Left colon (tissue), 2 donors: ENCODE measurements at places on chromosomes 7 and 10. TPM values are rescaled to one million over a fixed set of nuclear protein-coding genes. Genes with fewer than 3 reads are reported as not detected.

The CHCHD2 gene
- total RNA-seq: 314 TPM

The RGS10 gene
- total RNA-seq: 28.9 TPM

The CLIP2 gene
- 83.6 TPM for total RNA-seq

DNA sequence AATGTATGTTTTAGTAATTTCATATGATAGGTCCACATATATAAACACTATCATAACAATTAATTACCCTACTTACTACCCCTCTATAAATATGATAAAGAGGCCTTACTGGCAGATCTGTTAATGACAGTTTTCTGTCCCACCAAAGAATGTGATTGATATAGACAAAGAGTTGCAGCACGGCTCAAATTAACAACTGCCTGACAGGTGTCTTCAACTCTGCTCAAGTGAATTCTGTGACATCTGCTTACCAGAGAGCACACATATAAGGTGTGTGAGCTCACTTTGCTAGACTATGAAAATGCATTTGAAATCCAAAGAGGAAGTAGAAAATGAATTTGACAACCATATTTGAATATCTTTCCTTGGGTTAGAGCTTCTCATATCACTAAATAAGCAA, 36.6 kb downstream of the CACNA2D1 start:
- DNase-seq: no peak

DNA sequence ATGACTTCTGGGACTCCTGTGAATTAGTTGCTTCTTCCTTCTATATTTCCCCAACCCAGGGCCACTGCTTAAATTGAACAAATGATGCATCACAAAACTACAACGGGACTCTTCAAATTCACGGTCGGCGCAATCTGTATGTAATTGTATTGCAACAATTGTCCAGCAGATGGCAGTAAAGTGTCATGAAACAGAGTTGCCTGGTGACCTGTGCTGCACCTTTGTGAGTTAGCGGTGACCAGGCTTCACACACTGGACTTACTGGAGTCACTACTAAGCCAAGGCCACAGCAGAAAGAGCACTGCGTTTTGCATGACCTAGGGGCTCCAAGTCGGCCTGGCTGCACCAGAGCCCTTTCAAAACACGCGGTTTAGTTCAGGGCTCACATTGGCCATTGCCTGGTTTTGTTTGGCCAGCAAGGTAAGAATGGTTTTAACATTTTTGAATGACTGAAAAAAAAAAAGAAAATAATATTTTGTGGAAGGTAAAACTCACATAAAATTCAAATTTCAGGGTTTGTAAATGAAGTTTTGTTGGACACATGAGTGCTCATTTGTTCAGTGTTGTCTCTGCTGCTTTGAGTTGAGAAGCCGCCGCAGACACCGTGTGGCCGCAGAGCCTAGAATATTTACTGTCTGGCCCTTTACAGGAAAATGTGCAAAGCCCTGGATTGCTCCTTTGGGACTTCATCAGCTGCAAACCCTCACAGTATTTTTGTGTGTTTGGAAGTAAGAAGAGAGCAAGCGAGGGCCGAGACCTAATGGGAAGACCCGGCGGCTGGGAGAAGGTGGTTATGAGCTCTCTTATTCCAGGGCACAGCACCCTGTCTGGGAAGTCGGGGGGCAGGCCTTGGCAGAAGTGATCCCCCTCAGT, 23.2 kb upstream of the ZNF32 start:
- peak; percentile 39 for DNase-seq

DNA sequence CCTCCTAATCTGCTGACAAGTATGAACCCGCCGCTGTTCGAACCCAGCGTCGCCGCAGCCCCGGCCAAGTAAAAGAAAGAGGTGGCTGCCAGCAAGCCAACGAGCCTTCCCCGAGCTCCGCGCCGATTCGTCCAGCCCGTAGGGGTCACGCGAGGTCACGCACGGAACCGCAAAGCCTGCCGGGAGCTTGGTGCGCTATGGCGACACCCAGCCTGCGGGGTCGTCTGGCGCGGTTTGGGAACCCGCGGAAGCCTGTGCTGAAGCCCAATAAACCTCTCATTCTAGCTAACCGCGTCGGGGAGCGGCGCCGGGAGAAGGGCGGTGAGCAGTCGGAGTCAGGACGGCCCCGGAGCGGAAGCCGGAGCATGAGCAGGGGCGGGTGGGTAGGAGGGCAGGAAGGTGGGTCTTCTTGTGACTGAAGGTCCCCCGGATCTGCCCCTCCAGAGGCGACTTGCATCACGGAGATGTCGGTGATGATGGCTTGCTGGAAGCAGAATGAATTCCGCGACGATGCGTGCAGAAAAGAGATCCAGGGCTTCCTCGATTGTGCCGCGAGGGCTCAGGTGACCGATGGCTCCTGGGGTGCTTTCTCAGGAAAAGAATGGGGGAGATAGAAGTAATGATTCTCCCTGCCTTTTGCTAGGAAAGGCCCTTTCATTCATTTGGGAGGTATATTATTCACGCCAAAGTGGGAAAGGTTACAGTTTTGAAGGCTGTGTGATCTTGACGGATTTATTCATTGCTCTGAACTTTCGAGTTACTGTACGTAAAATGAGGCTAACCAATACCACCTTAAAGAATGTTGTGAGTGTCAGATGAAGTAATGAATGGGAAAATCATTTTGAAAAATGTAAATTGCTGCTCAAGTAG, at the start of gene CHCHD1:
Gene CHCHD1 (plus strand): TSS at position 170 of the 870 bp plus-strand sequence. CDS start 28 bp downstream, at position 198.
- peak; percentile 92 for DNase-seq

DNA sequence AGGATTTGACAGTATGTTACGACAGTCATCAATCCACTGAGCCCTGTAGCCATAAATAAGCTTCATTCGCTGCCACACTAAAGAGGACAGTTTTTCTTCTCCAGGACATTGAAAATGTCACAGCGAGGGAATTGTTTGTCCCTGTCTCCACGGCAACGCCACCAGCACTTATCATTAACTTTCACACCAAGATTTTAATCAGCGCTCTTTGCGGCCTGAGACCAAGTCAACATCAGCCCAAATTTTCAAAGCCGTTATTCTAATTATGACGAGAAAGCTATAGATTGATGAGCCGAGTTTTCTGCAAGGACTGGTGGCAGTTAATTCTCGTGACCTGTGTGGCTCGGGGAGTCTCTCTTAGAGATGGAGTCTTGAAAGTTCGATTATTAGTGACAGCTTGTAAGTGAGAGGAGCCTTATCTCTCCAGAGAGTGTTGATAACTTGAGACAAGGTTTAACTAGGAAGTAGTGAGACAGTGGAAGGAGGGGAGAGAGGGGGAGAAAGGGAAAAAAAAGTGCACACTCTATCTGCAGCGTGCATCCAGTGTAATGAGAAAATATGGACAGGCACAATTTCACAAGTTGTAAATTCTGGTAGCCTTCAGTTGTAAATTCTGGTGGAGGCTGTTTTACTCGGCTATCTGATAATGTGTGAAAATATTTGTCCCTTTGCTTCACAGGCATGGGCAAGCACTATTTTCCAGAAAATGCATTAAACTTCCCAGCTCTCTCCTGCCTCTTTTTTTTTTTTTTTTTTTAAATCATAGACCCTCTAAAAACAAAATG, 473.3 kb downstream of the LRMDA start:
- no peak for DNase-seq

- no peak for DNase-seq
Observed at GRCh38 chr10:12875100-12875499, 126.4 kb downstream of the CCDC3 start.

- no peak for DNase-seq
Observed at GRCh38 chr10:62811159-62811875, 4.8 kb downstream of the EGR2 start.

DNA sequence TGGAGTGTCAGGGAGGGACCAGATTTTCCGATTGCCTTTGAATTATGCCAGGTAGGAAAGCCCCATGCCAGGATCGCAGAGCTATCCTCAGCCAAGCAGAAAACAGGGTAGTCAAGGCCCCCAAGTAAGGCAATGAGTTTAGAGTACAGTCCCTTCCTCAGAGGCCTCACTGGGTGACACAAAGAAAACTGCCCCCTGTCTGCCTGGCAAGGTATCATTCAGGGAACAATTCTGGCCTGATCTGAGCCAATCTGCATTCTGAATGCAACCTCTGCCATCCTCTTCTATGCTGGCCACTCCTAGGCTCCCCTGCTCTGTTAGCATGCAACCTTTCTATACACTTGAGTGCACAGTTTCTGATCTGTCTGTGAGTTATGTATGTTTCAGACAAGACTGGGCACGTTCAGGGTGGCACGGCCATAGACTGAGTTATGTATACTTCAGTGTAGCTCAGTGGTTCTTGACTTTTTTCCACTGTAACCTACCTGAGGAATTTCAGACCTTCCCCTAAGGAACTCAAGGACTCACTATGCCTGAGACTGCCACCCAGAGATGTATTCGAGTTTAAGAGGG, 336.8 kb downstream of the PLXNA4 start:
- no peak for DNase-seq

DNA sequence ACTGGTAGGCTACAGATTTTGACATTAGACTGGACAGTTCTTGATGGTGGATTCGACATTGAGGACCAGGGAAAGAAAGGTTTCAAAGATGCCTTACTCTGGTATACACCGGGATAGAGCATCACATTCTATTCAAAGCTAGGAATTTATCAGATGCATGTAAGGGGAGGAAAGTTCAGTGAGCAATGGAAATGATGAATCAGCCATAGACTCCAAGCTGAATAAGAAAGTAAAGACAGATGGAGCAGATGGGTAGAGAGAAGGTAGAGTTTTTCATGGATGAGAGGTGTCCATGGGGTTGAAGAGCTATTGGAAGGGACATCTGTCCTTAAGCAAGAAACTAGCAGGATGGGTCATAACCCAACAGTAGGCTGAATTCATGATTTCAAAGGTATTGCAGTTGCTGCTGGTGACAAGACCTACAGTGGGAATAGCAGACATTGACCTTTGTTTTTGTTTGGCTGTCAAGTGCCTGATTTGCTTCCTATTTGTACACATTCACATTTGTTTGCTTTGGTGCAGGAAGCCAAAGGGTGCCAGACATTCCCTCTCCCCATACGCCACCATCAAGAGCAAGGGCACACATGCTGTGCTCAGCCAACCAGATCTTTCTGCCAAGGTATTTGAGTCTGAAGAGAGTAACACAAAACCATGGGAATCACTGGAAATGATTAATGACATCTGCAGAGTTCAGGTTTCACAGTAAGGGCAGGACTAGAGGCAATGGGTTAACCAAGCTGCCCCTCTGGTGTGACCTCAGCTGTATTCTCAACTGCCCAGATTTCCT, 8.6 kb upstream of the CACUL1 start:
- DNase-seq: no peak
